ENCODE measurements at places on chromosomes 12 and 14.

GRCh38 chr12:9344541-9344940, 136.3 kb upstream of the PZP start:
- DNase-seq = no peak

- peak; percentile 50 for DNase-seq
Measured at GRCh38 chr12:55659486-55660385, 23.0 kb downstream of the OR10P1 start.

GRCh38 chr14:72256055-72256454, 323.8 kb downstream of the RGS6 start:
- no peak for DNase-seq

DNA sequence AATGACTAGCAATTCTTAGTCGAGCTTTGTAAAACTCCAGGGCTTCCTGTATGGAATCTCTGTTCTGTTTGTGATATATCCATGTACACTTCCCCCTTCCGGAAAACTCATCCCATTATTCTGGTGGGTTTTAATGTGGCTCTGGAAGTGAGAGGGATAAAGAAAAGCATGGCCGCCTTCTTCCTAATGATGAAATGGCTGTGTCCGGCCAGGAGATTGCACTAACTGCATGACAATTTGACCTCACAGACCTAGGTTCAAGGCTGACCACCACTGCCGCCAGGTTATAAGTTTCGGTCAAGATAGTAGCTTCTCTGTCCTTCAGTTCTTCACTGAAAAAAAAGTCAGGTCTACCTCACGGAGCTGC, 41.0 kb upstream of the NPAS3 start:
- no peak for DNase-seq

DNA sequence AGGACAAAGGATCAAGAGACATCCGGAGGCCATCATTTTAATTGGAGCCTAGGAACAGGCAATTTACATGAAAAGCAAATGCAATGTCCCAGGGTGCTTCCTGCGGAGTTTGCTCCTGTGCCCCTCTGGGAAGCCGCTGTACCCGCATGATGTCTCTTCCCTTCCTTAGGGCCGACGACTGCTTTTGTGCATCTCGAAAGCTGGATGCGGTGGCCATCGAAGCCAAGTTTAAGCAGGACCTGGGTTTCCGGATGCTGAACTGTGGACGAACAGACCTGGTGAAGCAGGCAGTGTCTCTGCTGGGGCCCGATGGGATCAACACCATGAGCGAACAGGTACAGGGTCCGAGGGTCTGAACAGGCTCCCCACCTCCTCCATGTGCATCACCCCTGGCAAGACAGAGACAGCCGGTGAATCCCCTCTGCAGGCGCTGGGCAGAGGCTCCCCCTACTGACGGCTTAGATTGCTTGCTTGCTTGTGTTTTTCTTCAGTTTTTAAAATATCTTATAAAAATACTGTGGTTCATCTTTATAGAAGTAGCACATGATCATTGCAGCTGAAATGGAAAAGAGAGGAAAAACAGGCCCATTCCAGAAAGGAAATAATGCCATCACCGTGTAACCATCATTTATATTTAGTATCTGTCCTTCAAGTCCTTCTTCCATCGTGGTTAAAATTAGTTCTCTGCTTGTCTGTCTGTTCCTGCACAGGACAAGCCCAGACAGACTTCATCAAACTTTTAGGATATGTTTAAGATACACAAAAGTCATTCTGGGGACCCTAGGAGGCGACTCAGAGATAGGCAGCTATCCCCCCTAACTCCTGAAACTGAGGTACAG, 75.4 kb upstream of the PWP1 start:
- DNase-seq = peak; percentile 39

All from common myeloid progenitor, CD34-positive (primary cell).